Activated naive CD4-positive, alpha-beta T cell treated with anti-CD3 and anti-CD28 coated beads, Interleukin-2, amount 10 ng/mL, durations not matched to agents 7 days and 5 days (primary cell): ENCODE measurements at places on chromosomes 4 and X.

DNA sequence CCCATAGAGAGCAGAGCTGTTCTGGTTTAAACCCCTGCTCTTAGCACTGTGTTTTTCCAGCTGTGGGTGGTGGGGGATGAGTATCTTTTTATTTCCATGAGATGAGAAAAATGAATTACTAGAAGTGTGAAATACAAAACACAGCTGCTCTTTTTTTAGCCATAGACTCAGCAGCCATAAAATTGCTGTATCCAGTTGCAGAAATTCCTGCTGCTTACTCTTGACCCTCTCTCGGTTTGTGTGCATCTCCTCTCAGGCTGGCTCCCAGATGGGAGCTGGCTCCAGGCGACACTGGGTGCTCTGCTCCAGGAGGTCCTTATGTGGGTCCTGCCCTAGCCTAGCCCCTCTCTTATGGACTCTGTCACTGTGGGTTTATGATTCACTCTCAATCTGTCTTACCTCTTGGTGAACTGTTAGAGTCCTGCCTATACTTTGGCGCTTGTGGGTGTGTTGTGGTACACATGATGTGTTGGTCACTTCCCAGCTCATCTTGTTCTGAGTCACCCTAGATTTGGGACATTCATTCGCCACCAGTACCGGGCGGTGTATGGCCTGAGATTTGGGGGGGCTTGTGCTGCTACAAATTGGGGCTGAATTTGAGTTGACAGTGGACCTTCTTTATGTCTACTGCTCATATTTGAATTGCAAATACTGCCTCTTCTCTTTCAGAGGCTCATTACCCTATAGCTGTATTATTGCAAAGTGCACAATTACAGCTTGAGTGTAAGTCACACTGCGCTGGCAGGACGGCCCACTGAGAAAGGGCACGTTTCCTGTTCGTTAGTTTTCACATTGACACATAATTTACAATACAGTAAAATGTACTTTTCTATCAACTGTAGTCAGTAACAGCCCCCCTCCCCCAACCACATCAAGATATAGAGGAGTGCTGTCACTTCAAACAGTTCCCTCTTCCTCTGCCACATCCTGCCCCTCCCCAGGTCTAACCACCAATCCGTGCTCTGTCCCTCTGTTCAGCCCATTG is 46.9 kb upstream of the MSANTD1 start:
- DNase-seq, result peak; percentile 92

- DNase-seq, result peak; percentile 70
These were observed 429 bp downstream of the UVSSA start for GRCh38 chr4:1347410-1347864.

DNA sequence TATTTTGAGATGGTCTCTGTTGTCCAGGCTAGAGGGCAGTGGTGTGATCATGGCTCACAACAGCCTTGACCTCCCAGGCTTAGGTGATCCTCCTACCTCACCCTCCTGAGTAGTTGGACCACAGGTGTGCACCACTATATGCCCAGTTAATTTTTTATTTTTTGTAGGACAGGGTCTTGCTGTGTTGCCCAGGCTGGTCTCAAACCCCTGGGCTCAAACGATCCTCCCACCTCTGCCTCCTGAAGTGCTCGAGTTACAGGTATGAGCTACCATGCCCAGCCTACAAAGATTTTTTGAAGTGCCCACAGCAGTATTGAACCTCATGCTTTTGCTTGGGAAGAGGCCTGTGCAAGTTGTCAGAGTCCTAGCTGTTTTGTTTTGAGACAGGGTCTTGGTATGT is 31.1 kb downstream of the NSD2 start:
- no peak for DNase-seq

DNA sequence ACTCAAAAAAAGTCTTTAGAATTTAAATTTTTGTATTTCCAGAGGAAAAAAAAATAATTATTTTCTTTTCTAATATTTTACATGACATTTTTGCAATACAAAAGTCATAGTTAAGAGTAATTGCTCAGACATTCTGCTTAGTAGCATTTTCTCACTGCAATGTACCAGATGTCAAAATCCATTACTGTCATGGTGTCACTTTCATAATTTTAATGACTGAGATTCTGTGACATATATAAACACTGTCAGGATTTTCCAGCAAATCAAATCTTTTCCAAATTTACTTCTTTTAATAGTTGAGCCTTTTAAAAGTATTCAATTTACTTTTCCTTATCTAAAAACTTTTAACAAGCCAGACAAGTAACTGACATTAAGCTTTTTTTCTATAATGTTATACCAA is 422.7 kb downstream of the GRIA2 start:
- no peak for DNase-seq

DNA sequence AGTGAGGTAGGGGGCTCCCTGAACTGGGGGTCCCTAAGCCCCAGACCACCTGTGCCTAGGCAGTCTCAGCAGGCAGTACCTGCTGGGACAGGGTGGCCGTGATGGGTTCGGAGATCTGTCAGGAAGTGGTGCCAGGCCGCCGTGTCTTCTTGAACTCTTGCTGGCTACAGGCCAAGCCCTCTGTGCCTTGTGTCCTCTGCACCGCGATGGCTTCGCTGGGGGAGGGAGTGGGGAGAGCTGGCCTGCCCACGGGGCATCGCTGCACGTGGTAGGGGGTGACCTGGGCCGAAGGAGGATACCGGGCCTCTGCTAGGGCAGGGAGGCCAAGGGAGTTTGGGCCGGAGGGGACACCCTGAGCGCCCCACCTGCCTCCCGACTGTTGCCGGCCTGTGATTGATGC is 96.7 kb upstream of the NKX1-1 start:
- DNase-seq, result no peak

DNA sequence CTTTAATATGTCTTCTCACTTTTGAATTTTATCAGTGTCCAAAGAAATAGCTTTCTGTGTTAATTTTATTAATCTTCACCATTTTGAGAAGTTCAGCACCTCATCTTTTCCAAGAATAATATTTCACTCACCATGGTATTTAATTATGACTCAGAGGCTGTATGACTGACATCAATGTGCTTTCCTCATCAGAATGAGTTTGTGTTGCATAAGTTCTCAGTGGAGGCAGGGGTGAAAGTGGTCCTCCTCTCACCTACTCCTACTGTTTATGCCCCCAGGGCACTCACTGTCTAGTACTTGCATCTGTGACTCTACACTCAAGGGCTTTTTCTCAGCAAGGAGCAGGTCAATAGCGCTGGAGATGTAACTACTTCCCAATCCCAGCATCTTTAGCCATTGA is 905.3 kb upstream of the INTU start:
- DNase-seq, result no peak

DNA sequence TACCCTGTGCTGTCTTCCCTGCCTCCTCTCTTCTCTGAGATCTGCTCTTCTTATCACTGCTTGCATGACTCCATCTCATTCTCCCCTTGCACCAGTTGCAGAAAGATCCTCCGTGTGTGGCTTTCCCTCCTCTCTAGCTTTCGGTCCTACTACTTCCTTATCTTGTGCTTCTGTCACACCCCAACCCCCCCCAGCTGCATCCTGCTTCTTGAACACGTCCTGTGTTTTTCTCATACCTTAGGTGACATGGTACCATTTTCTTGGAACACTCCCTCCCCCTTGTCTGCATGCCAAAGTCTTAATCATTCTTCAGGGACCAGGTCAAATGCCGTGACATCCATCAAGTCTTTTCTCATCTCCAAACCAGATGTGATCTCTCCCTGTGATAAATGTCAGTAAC is 46.4 kb downstream of the FHL1 start:
- peak; percentile 52 for DNase-seq

DNA sequence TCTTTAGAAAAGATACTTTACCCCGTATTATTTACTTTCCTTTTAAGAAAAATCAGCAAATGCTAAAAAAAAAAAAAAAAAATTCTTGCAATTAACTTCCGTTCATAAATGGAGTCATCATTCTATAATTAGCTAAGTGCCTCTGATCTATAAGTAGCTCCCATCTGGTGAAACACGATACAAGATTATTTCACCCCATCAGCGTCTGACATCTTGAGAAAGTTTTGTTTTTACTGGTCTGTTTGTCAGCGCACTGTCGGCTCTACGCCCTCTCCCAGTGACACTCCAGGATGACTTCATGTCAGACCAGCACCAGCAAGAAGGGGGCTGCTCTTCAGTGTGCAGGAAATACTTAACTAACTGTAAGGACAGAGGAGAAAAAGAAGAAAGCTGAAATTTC is 108.3 kb downstream of the AFAP1 start:
- DNase-seq, result no peak

- DNase-seq, result no peak
These were observed 1160.1 kb downstream of the NLGN4X start for GRCh38 chrX:5068550-5068949.

DNA sequence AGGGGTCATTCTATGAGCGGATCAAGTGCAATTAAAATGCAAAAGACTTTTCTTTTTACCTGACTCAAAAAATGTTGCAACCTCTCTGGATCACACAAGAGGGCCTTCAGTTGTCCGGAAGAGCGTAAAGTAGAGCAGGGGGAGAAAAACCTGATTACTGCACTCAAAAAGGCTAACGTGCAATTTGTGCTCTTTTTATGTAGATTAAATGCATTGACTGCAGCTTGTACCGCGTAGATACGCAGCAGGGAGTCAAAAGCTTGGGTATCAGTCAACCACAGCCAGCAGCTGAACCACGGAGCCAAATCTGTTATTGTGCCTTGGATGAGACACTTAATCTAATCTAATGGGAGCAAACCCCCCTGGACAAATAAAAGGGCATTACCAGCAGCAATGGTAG is 107.3 kb upstream of the RAI2 start:
- DNase-seq, result no peak

DNA sequence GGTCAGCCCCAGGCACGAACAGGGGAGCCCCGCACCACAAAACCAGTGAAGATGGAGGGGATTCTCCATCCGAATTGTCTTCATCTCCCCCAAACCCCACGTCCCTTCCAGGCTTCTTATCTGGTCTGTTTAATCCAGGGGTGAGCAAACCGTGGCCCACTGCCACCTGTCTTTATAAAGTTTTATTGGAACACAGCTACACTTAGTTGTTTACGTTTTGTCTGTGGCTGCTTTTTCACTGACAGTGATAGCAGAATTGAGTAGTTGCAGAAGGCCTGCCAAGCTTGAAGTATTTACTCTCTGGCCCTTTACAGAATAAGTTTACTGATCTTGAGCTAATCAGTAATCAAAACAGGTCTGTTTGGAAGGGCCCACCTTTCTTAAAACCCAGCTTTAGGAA is 324.0 kb downstream of the ARHGAP10 start:
- DNase-seq, result no peak
